GM12878 (cell line): ENCODE measurements at places on chromosomes 7 and 10. TPM values are rescaled to one million over a fixed set of nuclear protein-coding genes. Genes with fewer than 3 reads are reported as not detected.

Gene TMEM26
- total RNA-seq, result not detected in 2 replicates

GRCh38 chr7:148336411-148336810 is 254.2 kb upstream of the C7orf33 start:
- DNase-seq, result no peak

Gene TACR2
- not detected in 2 replicates for total RNA-seq

DNA sequence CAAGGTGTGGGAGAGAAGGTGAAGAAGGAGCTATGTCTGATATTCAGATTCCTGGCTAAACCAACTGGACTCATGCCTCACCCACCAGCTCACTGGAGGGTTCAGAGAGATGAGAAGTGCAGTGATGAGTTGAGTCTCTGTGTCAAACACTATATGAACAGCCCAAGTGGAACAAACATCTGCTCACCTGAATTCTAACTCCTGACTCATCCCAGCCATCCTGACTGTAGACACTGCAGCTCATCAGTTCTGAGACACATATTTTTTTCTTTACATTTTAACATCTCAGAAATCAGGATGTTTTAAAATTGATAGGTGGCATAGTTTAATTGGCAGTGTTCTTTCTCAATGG is 27.3 kb downstream of the GSDME start:
- no peak for DNase-seq

DNA sequence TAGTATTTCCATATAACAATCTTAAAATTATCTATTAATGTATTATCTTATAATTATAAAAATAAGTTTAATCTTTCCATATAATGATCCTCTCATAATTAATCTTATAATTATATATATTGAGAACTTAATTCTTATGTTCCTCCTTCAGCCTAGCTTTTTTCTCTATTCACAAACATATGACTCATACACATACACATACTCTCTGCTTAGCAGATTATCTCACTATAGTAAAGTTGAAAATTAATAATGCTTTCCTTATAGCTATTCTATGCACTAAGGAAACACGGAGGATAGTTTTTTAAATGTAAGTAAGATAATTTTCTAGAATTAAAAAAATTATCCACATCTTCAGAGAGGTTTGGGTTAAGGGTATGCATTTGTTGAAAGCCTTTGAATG is 47.7 kb upstream of the ITGB8 start:
- no peak for DNase-seq

Gene FAM107B
- total RNA-seq, result 136 and 141 TPM in 2 replicates

GRCh38 chr7:12066521-12066920 is 144.6 kb upstream of the TMEM106B start:
- DNase-seq, result no peak

GRCh38 chr7:48183965-48184364 is 12.7 kb downstream of the ABCA13 start:
- no peak for DNase-seq

DNA sequence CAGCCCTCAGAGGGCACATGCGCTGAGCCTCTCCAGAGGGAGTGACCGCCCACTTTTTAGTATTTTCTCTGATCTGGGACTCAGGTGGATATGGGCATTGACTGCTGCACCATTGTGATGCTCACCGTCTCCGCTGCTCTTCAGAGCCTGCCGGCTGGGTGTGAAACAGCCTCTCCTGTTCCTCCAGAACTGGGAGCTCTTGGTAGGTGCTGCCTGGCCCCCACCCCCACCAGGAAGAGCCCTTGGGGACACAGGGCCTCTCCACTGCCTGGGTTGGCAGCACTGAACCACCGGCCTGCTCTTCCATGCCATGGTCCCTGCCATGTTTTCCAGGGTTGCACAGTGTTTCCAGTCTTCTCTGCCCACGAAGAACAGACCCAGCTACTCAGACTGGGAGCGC is 36.3 kb downstream of the ARHGAP22 start:
- DNase-seq, result no peak
